Vagina (tissue), 2 donors: ENCODE measurements at places on chromosomes 1 and 21.

GRCh38 chr1:40929155-40929554, 50.3 kb upstream of the CTPS1 start:
- no peak for DNase-seq

GRCh38 chr1:193537266-193538002, 351.0 kb upstream of the B3GALT2 start:
- no peak for DNase-seq

- DNase-seq: no peak
These were observed 30.9 kb upstream of the ANGPTL7 start for GRCh38 chr1:11158291-11158690.

DNA sequence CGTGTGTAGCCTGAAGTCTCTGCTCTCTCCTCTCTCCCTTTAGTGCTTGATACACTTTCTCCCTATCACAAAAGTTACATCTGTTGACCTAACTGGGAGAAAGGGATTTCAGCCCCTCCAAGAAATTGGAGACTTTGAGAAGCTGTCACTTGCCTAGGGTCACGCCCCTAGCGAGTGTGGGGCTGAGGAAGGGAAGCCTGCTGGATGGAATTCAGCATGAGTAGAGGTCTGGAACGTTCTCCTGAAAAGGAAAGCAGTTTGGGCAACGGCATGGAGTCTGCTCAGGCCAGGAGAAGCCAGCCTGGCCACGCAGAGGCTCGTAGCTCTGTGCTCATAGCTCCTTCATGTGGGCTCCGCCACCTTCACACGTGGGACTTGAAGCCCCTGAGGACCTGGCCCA, 22.4 kb downstream of the COL16A1 start:
- no peak for DNase-seq

- DNase-seq: no peak
These were observed 12.7 kb upstream of the WDR26 start for GRCh38 chr1:224447251-224447650.

- no peak for DNase-seq
These were observed 383.9 kb downstream of the KIF26B start for GRCh38 chr1:245538671-245539070.
